NCI-H2171 treated with DMSO at 0.1 percent for 48 hours (cell line): ENCODE measurements at places on chromosomes 1 and 21.

- DNase-seq: no peak
Measured at GRCh38 chr1:231037585-231038517, 2.2 kb downstream of the FAM89A start.

- DNase-seq: no peak
Measured at GRCh38 chr1:84339503-84339902, 38.0 kb downstream of the SAMD13 start.

DNA sequence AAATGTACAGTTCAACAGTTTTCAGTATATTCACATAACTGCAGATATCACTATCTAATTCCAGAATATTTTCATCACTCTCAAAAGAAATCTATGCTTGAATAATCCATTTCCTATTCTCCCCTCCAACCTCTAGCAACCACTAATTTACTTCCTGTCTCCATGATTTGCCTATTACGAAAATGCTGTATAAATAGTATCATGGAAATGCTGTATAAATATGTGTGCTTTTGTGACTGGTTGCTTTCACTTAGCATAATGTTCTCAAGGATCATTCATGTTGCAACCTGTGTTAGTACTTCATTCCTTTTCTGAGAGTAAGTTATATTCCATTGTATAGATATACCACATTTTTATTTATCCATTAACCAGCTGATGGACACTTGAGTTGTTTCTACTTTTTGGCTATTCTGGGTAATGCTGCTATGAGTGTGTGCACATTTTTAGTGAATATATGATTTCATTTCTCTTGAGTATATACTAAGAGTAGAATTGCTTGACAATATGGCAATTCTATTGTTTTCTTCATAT is 115.6 kb downstream of the TNFSF18 start:
- no peak for DNase-seq

GRCh38 chr1:37872692-37873091 is 13.3 kb upstream of the MTF1 start:
- no peak for DNase-seq

DNA sequence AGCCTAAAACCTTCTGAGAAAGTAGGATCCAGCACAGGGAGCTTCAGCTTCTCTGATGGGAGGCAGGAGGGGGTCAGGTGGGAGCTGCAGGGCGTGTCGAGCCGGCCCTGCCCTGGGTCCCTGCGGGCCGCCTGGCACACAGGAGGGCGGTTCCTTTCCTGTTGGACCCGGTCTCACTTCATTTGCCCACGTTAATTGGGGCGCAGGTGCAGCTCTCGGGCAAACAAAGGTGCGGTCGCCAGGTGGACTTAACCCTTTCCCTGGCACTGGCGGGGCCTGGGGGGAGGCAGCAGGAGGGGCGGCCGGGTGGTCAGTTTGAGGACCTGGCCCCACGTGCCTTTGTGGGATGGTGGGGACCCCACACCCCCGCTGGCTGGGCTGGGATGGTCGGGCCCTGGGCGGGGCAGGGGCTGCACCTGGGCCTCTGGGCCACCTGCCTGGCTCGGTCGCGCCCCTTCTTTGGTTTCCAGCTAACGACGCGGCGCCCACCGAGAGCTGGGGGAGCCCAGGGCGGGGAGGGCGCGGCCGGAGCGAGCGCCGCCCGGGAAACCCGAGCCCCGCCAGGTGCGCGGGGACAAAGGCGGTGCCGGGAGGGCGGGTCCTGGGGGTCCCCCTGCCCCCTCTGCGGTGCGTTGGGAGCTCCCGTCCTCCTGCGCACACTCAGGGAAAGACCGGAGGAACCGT is 20.8 kb upstream of the C1orf159 start:
- DNase-seq: peak; percentile 81

DNA sequence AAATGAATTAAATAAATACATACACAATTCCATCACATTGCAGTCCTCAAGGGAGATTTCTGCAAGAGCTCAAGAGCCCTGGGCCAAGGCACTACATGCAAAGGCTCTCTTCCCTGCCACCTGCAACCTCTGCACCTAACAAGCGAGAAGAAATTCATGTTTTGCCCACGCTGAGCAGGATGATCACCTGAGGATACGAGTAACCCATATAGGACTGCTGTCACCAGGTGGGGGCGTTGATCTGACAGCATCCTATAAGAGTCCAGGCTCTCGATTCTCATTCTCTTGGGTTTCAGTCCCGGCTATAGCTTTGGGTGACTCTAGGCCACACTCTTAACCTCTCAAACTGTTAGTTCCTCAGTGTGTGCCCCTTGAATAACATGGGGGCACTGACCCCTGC is 18.7 kb upstream of the SPOCD1 start:
- DNase-seq: no peak

DNA sequence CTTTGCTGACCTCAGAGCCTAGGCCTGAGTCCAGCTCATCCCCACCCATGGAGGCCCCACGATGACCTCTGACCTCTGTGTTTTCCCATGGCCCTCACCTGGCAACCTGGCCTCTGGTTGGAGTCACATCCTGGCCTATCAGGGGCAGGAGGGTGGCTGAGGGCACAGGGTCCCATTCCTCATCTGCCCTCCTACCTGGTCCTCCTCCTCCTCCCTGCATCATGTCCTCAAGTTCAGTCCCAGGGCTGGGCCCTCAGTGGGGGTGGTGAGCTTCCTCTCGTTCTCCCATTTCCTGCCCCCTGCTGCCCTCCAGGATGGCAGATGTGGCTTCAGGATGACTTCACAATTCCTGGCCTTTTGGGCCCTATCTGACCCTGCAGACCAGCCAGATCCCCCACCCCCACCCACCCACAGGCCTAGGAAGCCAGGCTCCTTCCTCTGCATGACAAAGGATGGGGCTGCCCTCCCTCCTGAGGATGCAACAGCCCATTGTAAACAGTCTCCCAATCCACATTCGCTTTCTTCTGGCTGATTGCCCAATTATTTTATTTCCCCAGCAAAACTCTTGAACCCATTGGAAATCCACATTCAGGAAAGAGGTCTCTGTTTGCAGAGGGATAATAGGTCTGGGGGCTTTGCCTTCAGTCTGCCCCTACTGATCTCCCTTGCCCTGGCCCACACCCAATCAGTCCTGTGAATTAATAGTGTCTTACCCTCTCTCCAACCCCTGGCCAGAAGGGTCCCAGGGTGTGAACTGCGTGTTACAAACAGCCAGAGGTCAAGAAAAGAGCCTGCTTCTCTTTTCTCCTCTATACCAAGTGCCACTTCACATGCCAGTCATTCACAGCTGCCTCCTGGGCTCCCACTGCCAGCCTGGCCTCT is 10.3 kb upstream of the LEFTY1 start:
- DNase-seq: no peak

DNA sequence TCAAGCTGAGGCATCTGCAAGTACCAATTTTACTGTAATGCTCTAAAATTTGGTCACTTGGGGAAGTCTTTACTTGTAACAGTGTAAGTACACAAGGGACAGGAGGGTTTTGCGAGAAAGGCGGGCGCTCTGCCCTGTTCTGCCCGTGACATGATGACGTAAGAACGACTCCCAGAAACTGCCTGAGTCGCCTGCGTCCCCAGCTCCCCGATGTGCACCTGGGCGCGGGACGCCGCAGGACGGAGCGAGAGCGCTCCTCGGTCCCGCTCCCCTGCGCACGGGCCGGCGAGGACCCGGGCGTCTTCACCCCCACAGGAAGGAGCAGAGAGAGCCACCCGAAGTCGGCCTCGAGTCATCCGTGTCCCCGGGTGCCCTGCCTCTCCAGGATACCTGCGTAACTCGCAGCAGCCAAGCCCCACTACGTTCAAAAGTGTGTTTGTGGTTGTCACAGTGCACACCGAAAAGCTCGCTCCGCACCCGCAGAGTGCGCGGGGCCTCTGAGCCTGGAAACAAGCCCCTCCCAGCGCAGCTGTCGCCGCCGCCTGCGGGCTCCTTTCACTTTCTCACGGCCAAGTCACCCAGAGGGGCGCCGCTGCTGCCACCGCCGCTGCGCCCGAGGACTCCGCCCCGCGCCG is 3.3 kb upstream of the ZBTB18 start:
- DNase-seq: peak; percentile 84

- no peak for DNase-seq
Measured at GRCh38 chr1:185155600-185156287, 1.0 kb downstream of the TRMT1L start.

GRCh38 chr1:87584586-87584985 is 255.9 kb downstream of the LMO4 start:
- DNase-seq: no peak

DNA sequence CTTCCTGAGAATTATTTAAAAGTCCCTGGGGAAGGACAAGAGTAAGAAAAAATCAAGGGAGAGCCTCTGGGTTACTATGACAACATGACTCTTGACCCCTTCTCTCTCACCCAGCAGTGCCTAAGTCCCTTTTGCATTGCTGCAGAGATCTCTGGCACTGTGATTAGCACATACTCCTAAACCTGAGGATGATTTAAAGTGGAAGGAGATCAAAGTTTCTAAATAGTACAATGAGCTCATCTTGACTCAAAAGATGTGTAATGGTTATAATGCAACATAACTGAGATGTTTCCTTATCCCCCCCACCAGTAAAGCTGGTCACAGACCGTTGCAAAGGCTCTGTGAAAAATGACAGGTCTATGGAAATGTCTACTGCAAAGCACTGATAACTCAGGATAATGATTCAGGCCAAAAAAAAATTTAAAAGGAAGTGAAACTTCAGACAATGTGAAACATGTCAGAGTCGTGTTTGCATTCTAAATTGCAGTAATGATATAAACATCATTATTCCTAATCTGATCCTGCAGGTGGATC is 519.2 kb downstream of the KIF26B start:
- DNase-seq: no peak
